ENCODE measurements at places on chromosomes 11 and 22. TPM values are rescaled to one million over a fixed set of nuclear protein-coding genes. Genes with fewer than 3 reads are reported as not detected.

The PARVG gene
- 35.8 TPM for total RNA-seq

The RNF214 gene
- total RNA-seq: 18.6 TPM

The SLC16A8 gene
- not detected for total RNA-seq

The OR9I1 gene
- not detected for total RNA-seq

The ISX gene
- total RNA-seq: not detected

The ACTN3 gene
- total RNA-seq: 0.58 TPM

The TOB2 gene
- 38.5 TPM for total RNA-seq

The ELF5 gene
- total RNA-seq: not detected
